ENCODE measurements at places on chromosomes 6 and 20.
A peak's percentile ranks its signal among the peaks of the same experiment; 100 is the strongest.

DNA sequence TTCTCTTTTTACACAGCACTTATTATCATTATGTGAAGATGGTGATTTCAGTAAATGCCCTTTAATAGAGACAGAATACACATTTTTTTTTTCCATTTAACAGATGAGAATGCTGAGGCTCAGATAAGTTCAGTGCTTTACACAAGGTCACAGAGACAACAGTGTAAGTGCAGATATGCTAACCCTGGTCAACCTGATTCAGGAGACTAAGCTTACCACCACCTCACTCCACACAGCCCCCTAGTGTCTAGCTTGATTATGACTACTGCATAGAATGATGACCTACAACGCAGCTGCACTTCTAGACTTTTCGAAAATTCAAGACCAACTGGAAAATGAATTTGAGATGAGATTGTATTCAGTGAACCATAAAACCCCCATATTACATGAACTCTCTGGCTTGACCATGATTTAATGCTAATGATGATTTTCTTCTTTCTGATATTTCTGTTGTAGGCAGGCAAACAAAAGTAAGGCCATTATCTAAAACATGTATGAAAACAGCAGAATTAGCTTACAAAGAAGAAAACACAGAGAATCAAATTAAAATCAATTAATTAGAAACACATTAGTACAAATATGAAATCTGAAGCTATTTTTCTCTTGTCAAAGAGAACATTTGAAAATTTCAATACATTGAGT, 212.1 kb upstream of the PHACTR1 start:
- DNase-seq = no peak

- DNase-seq = no peak
Observed at GRCh38 chr6:136180704-136181511, 69.2 kb downstream of the MTFR2 start.

DNA sequence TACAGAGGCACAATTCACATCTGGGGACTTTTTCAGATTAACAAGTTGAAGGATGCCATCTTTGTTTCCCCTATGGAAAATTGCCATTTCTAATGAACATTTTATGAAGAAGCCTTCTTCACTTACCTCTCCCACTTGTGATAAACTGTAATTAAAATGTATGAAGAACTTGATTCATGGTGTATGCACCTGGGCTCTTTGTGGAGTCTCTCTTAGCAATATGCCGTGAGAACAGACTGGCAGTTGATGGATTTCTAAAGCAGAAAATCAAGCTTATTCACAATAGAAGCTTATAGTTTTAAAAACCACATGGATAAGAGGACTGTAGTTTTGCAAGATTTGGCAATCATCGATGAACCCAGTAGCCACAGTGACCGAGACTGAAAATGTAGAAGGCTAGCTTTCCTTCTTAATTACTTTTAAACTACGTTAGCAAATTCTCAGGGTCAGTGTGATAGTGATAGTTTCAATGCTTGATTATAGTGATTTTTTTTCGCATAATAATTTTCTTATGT, 270.6 kb downstream of the PRL start:
- no peak for DNase-seq

GRCh38 chr20:25259358-25259757, 11.5 kb downstream of the PYGB start:
- DNase-seq = no peak

DNA sequence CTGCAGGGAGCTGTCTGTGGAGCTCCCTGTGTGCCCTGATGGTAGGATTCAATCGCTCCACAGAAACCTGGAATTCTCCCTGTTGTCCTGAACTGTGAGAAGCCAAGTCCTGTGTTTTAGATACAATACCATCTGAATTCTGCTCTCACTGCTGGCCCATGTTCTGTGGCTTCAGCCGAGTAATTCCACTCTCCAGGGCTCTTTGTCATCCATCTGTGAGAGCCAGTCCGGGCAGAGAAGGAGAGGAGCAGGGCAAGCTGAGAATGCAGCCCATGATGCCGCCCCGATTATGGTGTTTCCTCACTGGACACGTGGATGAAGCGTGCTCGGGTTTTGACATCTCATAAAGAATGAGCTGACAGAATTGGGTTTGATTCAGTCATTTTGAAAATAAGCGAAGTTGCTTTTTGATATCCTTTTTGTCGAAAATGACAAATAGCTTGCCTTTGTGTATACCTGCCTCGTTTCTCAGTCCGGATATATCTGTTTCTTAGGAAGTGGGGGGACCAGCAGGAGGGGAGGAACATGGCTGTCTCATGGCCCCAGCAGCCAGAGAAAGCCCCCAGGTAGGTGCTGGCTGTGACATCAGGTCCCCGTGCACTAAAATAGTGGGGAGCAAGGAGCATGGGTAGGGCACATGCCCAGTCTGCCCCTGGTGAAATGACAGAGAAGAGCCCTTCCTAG, 8.2 kb upstream of the CD93 start:
- no peak for DNase-seq

GRCh38 chr6:33007831-33008400, 1.5 kb downstream of the HLA-DOA start:
- DNase-seq = no peak

- no peak for DNase-seq
Observed at GRCh38 chr6:123171341-123172115, 175.5 kb downstream of the CLVS2 start.

DNA sequence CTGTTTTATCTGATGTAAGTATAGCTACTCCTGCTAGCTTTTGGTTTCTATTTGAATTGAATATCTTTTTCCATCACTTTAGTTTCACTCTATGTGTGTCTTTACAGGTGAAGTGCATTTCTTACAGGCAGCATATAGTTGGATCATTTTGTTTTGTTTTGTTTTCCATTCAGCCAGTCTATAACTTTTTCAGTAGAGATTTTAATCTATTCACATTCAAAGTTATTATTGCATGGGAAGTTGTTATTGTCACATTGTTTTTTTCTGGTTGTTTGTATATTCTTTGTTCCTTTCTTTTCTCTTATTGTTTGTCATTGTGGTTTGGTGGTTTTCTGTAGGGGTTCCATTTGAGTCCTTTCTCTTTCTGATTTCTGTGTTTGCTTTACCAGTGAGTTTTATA, 151.2 kb downstream of the PDE10A start:
- DNase-seq = no peak

GRCh38 chr6:36685926-36686667, 7.6 kb downstream of the CDKN1A start:
- DNase-seq = no peak

- no peak for DNase-seq
Observed at GRCh38 chr20:63096681-63097335, 90.0 kb upstream of the BHLHE23 start.

DNA sequence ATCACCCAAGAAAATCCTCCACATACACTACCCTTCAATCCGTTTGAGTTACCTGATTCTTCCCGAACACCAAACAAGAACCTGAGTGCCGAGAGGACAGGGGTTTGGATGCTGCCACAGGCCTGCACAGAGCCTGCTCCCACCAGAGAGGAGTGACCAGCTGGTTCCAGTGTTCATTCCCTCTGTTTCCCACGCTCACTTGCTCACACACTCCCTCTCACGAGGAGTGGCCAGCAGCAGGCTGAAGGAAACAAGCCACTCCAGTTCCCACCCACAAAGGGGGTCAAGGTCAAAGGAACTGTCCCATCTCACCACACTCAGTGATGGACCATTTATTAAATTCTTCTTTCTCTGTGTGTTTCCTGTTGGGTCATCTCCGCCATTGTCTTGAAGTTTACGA, 97.2 kb upstream of the SNX9 start:
- DNase-seq = no peak

DNA sequence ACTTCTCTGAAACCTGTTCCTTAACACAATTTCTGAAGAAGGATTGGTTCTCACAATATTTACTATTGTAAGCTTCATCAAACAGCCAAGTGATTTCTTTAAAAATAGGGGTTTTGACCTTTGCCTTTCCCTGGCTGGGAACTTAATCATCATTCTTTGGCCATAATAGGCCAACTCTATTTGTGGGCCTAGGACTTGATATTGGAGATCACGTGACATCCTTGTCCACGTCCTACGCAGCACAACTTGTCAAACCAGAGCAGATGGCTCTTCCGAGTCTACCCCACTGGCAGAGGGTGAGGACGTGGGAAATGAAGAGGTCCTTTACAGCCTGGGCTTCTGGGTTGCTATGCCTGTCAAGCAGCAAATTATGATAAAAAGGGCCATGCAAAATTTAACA, 1030.6 kb downstream of the KIF16B start:
- DNase-seq = no peak

DNA sequence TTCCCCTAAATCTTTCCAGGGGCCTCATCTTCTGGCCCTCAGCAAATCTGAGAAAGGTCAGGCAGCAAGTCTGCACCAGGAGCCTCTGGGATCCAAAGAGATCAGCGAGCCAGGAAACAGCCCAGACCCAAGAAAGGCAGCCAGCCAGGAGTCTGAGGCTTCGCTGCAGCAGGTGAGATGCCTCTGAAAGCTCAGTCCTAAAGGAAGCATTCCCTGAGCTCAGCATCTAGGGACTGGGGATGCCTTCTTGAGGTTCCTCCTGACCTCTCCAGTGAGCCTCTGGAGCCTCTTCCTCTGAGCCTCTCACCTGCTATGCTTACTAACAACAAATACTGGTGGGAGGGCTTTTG, 118.8 kb upstream of the MAFB start:
- DNase-seq = no peak

DNA sequence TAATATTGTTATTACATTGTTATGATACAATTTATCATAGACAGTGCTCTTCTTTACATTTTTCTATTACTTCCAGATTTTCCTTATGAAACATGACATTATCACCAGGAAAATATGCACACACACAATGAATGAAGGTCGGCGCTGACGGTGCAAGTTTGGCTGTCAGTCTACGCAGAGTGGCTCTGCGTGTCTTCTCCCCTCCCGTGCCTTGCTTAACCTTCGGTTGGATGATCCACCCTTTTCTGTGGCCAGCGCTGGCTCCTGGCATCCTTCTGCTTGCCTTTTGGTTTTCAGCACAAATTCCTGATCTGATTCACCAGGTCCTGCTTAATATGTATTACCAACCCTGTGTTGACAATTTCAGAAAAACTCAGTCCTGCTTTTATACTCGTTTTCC, 157.4 kb downstream of the TSHZ2 start:
- DNase-seq = no peak

DNA sequence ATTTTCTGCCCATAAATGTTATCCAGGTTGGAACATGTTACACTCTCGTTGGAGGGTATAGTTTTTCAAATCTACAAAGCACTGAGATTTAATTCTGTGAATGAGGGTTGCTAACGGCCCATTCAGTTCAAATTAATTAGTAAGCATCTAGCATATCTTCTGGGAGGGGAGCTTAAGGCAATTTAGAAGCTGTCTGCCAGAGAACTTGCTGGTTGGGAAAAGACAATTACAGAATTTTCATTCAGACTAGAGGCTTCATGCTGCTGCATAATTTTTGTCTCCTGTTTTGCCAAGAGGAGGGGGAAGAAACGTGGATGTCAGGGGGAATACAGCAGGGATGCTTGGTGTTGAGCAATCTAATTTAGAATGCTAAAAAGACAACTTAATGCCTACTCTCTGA, 268.3 kb upstream of the FAM83B start:
- DNase-seq = no peak

DNA sequence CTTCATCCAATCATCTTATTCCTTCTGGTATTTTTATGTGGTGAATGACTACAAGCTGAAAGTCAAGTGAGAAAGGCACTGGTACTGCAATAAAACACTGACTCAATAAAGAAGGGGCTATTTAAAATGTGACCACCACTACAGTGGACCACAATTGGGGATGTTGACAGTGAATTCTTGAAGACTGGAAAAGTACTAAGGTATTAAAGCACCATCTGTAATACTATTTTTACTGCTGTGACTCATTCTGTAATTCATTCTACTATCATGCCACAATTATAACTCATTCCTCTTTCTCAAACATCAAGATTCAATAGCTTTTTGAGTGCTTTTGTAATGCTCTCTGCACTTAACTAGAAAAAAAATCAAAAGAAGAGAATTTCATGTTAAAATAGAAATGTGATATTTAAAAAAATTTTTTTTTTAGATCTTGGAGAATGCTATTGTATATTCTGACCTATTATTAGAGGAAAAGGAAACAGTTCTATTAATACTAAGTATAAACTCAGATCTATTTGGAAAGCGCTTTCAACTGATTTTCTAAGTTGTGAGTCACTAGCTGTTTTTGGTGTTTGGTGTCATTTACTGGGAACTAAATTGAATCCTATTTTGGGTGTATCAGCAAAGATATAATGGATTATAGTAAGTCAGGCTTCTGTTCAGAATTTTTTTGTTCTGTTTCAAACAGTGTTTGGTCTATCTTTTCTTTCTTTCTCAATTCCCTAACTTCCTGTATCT, 104.7 kb upstream of the TMEM170B start:
- no peak for DNase-seq

DNA sequence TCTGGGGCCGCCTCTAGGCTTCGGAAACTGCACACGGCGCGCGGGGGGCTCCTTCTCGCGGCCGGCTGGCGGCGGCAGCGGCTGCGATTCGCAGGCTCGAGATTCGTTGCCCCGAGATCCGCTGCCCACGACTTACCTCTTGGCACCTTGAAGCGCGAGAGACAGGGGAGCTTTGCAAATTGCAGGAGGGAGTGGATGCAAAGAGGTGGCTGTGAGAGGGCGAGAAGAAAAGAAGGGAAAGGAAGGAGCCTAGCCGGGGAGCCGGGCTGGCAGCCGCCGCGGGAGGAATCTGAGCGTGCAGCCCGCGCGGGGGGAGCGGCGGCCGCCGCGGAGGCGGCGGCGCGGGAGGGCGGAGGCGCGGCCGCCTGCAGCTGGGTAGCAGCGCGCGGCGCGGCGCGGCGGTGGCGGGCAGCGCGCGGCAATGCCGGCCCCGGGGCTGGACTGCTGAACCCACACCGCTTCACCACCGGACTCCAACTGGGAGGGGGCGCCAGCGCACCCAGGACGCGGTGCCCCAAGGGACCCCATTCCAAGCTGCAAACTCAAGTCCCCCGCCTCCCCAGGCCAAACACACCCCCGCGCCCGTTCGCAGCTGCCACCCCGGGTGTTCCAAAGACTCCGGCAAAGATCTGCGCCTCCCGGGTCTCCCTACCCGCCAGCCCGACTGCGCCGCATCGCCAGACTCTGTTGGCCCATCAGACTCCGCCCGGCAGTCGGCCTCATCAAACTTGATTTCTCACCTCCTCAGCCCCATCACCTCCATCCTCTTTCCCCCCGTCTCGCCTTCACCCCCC, 44.2 kb upstream of the SUPT3H start:
- DNase-seq = peak; percentile 77

- DNase-seq = peak; percentile 12
Observed at GRCh38 chr6:35919085-35919826, 1.6 kb downstream of the SRPK1 start.

- no peak for DNase-seq
Observed at GRCh38 chr20:50260479-50261221, 70.0 kb downstream of the CEBPB start.

- DNase-seq = no peak
Observed at GRCh38 chr6:26019261-26019830, 56.7 kb downstream of the TRIM38 start.
